Fibroblast of skin of left quadriceps (primary cell): ENCODE measurements at places on chromosomes 16 and 17.

DNA sequence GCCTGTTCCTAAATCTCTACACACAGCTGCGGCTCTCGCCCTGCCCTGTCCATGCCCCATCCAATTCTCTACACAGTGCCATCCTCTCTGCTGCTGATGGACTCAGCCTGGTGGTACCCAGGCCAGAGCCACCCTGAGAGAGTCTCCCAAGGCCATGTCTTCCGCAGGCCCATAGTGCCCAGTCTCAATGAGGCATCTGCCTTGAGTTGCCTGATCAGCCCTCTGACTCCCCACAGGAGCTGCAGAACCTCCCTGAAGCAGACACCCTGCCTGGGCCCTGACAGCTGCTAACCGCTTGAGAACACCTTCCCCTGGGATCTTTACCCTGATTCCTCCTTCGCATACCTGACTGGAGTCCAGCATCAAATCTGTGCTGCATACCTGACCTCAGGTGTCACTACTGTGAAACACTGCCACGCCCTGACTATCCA lies 13.3 kb downstream of the TSPOAP1 start:
- DNase-seq = no peak

DNA sequence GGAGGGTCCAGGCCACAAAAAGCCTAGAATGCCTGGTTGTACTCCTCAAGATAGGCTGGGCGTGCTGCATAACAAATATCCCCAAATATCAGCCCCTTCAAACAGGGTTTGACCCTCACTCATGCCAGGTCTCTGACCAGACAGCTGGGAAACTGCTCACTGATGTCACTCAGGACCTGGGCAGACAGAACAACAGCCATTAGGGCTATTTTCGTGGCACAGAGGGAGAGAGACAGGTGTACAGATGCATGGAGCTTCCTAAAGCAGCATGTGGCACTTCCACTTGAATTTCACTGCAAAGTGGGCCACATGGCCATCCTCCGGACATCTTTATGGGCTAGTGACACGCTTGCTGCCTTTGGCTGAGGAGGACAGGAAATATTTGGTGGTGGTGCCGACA lies 73.1 kb downstream of the SREBF1 start:
- no peak for DNase-seq

- DNase-seq = no peak
Measured at GRCh38 chr17:32807577-32807976, 69.3 kb downstream of the MYO1D start.

DNA sequence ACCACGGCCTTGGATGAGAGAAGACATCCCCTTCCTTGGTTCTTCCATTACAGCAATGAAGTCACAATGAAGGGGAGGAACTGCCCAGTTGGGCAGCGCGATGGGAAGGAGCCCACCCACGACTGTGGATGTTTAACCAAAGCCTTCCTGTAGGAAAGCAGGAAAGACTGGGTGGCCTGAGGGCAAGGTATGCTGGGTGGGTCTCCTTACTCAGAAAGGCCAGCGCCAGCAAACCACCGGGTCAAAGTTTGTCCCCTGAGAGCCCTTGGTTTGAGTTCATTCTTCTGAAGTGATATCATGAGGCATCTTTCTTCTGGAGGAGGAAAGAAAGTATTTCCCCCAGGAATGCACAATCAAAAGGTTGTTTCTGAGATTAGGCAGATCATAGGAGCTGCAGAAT lies 105.2 kb downstream of the C16orf95 start:
- DNase-seq = peak; percentile 49

DNA sequence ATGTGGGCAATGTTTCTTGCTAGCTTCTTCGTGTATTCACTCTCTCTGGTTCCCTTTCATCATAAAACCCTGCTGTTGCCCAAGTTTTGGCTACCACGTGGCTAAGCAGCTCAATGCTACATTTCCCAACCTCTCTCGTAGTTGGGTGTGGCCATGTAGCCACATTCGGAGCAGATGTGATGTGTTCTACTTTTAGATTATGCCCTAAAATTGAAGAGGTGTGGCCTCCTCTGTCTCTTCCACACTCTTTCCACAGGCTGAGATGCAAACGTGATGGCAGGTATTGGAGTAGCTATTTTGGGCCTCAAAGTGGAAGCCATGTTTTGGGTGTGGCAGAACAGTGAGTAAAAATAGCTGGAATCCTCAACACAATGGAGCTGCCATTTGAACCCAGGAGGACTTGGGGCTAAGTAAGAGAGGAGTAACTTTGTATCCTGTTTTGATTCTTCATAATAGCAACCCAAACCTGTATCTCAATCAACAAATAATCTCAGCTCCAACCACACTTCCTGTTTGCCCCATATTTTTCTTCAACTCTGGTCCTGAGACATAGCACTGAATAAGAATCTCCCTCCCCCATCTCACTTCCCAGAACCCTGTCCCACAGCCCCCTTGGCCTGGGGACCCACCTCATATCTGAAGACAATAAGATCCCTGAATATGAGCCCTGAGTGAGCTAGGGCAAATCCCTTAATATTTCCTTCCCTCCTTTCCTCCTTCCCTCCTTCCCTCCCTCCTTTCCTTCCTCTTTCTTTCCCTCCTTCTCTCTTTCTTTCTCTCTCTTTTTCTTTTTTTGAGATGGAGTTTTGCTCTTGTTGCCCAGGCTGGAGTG lies 4.0 kb downstream of the NUPR1 start:
- DNase-seq = peak; percentile 11

- peak; percentile 12 for DNase-seq
Measured at GRCh38 chr17:63035695-63036094, 69.7 kb downstream of the TANC2 start.

DNA sequence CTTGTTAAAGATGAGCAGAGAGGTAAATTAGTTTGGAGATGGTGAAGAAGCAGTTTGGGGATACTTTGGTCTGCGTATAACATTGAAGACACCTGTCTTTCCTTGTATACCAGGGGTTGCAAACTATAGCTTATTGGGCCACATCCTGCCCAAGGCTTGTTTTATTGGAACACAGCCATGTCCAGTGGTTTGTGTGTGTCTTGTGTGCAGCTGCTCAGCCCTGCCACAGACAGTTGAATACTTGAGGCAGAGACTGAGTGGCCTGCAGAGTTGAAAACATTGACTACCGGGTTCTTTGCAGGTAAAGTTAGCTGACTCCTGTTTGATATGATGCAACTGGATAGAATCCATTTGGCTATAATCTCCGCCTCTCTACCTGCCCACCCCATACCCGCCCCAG lies 224.4 kb downstream of the PRKCA start:
- DNase-seq = no peak

GRCh38 chr17:385836-386140 lies 33.2 kb upstream of the RPH3AL start:
- no peak for DNase-seq

GRCh38 chr17:83127431-83128160 lies 48.2 kb downstream of the METRNL start:
- no peak for DNase-seq

DNA sequence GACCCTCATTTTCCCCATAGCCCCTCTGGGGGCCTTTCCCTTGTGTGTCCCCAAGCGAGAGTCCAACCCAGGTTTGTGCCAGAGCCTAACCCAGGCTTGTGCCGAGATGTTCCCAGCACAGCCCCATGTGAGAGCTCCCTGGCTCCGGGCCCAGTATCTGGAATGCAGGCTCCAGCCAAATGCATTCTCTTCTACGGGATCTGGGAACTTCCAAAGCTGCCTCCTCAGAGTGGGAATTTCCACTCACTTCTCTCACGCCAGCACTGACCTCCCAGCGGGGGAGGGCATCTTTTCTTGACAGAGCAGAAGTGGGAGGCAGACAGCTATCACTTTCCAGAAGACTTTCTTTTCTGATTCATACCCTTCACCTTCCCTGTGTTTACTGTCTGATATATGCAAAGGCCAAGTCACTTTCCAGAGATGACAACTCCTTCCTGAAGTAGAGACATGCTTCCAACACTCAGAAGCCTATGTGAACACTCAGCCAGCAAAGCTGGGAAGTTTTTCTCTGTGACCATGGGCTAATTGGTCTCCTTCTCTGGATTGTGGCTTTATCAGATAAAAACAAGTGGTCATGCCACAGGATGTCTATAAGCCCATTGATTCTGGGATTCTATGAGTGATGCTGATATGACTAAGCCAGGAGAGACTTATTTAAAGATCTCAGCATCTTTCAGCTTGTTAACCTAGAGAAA lies 2.5 kb upstream of the CCL2 start:
- peak; percentile 83 for DNase-seq

- DNase-seq = no peak
Measured at GRCh38 chr16:1903220-1903574, 15.0 kb downstream of the HS3ST6 start.

DNA sequence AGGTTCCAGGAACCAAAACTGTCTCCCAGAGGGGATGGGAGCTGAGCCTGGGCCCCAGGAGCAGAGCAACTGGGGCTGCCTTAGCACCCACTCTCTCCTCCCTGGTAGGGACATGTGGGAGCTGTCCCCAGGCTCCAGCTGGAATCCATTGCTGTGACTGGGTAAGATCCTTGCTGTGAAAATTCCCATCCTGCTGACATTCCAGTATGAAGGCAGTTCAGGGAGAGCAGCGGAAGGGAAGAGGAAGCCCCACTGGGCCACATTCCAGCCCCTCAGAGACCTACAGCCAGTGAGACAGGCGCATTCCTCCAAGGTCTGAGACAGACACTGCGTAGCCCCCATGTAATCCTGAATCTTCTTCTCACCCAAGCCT lies 24.2 kb downstream of the MYO18A start:
- DNase-seq = peak; percentile 67

DNA sequence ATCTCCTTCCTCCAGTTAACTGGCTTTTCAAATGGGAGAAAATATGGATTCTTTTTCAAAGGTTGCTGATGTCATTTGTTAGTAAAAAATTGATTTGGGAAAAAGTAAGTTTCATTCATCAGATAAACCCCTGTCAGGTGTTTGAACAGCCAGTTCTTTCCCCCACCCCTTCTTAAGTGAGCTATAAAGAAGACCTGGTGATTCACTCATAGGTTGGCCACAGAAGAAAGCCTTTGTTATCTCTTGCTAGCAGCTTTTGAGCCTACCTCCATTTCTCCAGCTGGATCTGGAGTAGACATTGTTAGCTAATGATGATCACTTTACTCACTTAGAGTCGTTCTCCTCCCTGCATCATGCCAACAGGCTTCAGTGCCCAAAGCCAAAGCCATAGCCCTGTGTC lies 63.0 kb downstream of the NLK start:
- no peak for DNase-seq

DNA sequence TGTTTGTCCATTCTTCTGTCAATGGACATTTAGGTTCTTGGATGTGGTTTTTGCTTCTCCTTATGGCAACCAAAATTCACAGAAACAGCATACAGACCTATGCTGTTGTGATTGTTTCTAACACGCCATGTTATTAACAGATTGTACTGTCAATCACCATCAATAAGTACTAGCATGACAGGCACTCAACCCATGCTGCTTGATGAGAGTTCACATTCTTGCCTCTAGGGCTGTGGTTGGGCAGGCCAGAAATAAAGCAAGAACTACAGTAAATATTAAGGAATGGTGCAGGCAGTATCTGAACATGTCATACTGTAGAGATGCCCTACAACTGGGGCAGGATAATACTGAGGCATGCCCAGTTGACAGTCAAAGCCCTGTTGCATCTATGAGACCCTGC lies 171.2 kb upstream of the ZFHX3 start:
- DNase-seq = no peak

DNA sequence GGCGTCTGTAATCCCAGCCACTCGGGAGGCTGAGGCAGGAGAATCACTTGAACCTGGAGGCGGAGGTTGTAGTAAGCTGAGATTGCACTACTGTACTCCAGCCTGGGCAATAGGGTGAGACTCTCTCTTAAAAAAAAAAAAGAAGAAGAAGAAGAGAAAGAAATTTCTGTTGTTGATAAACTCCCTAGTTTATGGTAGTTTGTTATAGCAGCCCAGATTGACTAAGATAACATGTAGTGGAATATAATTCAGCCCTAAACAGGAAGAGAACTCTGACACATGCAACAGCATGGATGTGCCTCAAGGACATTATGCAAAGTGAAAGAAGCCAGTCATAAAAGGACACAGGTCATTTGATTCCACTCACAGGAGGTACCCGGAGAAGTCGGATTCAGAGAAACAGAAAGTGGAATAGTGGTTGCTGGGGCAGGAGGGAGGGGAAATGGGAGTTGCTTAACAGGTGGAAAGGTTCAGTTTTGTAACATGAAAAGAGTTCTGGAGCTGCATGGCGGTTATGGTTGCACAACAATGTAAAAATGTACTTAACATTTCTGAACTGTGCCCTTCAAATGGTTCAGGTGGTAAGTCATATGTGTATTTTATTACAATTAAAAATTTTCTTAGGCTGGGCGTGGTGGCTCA lies 26.0 kb upstream of the PRM1 start:
- DNase-seq = no peak

DNA sequence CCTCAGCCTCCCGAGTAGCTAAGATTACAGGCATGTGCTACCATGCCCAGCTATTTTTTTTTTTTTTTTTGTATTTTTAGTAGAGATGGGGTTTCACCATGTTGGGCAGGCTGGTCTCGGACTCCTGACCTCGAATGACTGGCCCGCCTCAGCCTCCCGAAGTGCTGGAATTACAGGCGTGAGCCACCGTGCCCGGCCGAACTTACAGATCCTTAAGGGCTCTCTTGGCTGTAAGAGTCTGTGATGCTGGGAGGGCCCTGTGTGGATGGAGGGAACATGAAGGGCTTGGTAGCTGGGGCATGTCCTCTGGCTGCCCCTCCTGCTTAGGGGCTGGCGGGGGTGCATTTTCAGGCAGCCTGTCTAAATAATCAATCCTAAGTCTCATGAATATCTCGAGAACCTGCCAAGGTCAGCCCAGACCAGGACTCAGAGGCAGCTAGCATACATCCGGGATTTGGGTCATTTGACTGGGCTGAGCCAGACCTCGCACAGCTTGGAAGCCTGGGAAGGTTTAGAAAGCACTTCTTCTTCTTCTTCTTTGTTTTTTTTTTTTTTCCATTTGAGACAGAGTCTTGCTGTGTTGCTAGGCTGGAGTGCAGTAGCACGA lies 17.1 kb downstream of the SPNS3 start:
- no peak for DNase-seq

DNA sequence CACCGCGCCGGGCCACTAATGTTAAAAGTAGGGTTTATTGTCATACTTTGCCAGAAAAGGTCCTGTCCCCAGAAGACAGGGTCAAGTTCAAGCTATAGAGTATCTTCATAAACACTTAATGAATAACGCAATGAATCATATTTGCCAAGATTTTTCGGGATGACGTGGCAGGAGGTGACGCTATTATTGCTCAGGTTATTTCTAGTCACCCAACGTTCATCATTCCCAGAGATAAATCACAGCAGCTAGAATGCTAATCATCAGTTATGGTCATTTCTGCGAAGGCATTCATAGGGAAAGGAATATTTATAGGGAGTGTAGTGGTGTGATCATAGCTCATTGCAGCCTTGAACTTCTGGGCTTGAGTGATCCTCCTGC lies 2.0 kb downstream of the TMC5 start:
- no peak for DNase-seq
